ENCODE measurements at places on chromosomes 5 and 9.

DNA sequence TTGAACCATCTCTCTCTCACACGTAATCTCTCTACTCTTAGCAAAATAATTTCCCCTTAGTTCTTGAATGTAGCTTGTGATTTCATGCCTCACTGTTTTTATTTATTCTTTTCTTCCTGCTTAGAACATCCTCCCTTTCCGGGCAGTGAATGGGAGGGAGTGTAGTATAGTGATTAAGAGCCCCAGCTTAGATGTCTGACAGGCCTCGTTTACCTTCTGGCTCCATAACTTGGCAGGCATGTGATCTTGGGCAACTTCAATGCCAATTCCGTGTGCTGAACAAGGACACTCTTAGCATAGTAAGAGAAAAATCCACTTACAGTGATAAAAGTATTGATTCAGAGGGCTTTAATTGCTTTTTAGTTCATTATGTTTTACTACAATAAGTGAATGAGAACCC, 96.3 kb upstream of the TNPO1 start:
- no peak for DNase-seq

DNA sequence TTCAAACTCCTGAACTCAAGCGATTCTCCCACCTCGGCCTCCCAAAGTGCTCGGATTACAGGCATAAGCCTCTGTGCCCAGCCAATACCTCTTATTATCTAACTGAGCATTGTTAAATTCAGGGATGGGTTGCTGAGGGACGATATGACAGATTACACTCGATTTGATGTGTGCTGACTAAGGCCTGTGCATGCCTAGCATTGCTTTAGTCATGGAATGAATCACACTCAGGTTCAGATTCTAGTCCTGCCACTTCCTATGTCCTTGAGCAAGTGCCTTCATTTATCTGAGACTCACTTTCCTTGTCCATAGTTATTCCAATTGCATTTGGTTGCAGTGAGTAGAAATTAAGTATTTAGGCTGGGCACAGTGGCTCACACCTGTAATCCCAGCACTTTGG, 19.5 kb downstream of the THBS4 start:
- no peak for DNase-seq

- DNase-seq = no peak
These were observed 12.2 kb upstream of the SYK start for GRCh38 chr9:90789408-90789807.

GRCh38 chr5:134029156-134029555, 24.4 kb upstream of the VDAC1 start:
- DNase-seq = no peak

- no peak for DNase-seq
These were observed 46.8 kb upstream of the SARDH start for GRCh38 chr9:133784731-133785561.

- no peak for DNase-seq
These were observed 32.0 kb downstream of the HAVCR1 start for GRCh38 chr5:157026789-157027424.

GRCh38 chr9:122121931-122122330, 28.8 kb upstream of the TTLL11 start:
- no peak for DNase-seq

GRCh38 chr5:53545744-53546143, 14.7 kb upstream of the NDUFS4 start:
- DNase-seq = no peak

All from activated effector memory CD4-positive, alpha-beta T cell treated with Interleukin-2 at 50 U/mL for 16 hours (primary cell).